Retina (tissue), 1 donor: ENCODE measurements at places on chromosomes 11 and 22.
A peak's percentile ranks its signal among the peaks of the same experiment; 100 is the strongest.

DNA sequence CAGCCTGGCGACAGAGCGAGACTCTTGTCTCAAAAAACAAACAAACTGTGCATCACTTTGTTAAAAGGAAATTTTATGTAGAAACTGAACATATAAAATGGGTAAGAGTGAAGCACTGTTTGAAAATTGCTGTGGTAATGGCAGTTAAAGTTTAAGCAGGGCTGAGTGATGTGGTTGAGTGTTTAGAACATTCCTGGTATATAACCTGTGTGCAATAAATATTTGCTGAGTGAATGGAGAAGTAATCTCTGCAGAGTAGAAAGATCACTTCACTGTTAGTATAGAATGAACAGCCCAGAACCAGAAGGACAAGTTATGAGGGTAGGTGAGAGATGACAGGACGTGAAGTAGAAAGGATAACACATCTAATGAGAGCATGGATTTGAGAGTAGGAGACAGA is 27.3 kb downstream of the CECR2 start:
- no peak for DNase-seq

DNA sequence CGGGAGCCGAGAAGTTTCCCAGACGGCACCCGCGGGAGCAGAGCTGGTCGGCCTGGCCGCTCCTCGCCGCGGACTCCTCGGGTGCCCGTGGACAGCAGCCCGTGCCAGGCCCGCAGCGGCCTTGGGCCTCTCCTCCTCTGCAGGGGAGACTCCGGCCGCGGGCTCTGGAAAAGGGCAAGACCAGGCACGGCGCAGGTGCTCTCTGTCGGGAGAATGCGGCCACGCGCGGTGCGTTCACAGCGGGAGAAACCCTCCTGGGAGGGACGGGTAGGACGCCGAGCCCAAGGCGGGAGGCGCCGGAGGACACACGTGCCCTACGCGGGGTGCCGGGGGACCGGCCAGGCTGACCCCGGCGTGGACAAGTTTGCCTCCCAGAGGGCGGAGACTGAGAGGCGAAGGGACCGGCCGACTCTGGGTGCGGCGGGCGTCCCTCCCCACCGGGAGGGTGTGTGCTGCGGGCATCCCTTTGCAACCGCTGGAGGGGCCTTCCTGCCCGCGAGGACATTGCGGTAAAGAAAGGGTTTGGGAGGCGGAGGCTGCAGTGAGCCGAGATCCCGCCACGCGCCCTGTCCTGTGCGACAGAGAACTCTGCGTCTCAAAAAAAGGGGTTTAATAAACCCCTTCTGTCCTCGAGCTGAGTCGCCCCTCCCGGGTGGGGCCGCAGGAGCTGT is 2.3 kb downstream of the IFITM1 start:
- no peak for DNase-seq

DNA sequence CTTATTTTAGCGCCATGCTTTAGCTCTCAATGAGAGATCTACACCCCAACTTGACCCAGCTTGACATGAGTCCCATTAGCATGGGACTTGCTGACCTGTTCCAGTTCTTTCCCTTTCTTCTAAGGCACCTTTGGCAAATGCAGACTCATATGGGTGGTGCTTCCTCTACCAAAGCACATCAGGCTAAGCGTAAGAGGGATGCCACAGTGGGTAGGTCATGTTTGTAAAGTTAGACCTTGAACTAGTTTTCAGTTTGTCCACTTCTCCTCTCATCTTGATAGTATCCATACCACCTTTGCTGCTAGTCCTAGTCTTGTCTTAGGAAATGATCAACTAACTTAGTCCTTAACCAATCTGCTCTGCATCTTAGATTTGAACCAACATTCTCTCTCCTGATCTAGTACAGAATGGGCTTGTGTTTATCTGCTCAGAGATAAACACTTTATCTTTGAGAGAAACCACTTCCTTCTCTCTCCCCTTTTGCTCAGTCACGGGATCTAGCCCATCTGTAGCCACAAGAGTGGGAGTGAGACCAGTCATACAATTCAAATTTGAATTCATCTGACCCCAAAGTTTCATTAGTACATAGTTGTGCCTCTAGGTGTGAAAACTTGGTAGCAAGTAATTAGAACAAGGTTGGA is 72.1 kb upstream of the CD44 start:
- DNase-seq = no peak

DNA sequence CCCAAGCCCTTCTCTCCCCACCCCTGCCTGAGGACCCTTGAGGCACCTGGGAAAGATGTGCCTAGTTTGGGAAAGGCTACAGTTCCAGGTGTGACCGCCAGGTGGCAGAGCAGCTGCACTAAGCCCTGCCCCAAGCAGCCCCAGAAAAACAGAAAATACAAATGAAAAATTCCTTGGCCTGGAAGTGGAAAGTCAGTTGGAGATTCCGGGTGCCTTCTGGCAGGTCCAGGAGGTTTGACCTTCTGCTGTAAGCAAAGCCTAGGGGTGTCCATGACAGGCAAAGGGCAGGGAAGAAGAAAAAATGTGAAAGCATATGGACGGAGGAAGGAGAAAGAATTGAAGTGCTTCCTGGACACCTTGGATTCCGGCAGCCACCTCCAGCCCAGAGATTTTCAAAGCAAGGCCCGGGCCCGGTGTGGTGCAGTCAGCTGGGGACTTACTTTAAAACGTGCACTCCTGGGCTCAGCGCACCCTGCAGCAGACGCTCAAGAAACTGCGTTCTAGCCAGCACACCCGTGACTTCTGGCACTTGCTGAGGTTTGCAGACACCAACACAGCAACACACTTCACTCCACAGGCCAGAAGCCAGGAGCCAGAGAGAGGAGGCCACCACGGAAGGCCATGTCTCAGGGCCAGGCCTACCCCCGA is 37.3 kb upstream of the SLC22A12 start:
- peak; percentile 87 for DNase-seq

DNA sequence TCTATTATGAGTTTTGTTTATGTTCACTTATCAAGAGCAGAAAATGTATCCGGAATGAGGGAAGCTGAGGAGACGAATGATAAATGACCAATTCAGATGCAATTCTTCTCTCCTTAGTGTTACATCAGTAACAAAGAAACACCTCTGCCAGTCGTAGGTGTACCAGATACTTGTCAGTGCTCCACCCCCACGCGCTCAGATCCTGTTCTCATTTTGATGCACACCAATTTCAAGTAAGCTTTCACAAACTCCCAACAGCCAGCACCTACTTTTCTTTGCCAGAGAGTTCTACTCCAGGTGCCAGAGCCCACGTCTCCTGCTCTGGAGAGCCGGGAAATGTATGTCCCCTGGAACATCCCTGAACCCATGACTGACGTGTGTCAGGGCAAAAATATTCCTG is 43.7 kb downstream of the OR8B12 start:
- DNase-seq = no peak

GRCh38 chr11:15568440-15568839 is 453.7 kb downstream of the INSC start:
- DNase-seq = no peak

DNA sequence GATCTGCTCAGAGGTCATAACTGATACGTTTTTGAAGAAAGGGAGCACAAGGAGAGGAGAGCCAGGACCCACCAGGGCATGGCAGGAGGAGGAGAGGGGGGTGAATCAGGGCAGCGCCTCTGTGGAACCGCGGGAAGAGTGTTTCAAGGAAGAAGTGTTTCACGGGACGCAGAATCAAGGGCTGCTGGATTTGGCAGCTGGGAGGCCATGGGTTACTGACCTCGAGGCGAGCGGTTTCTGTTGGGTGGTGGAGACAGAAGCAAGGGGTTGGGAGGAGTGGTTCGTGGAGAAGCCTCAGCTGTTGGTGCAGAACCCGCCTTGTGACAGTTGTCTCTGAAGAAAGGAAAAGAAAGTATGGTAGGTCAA is 13.1 kb downstream of the VPS26B start:
- no peak for DNase-seq

GRCh38 chr11:25733777-25734176 is 598.2 kb upstream of the ANO3 start:
- no peak for DNase-seq

DNA sequence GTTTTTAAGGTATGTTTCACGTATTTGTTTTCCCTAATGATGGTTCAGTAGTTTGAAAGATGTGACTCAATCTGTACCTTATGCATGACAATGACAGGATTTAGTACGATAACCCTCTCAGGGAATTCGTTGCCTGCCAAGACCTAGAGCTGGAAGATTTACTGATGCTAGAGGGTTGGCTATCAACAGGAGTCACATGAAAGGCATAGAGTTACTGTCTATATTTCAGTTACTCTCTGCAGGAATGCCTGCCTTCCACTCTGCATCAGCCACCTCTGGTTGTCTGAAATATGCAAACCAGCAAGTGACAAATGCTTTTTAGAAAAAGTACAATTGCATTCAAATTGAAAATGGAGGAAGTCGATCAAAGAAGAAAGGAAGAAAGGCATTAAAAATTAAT is 276.3 kb upstream of the RAG2 start:
- no peak for DNase-seq

- no peak for DNase-seq
Observed at GRCh38 chr11:102177974-102178631, 67.9 kb downstream of the YAP1 start.

GRCh38 chr22:44351037-44351436 is 38.3 kb upstream of the SHISAL1 start:
- DNase-seq = no peak

- DNase-seq = no peak
Observed at GRCh38 chr22:23115825-23116494, 25.8 kb downstream of the RSPH14 start.

GRCh38 chr22:26357813-26358212 is 71.2 kb upstream of the ASPHD2 start:
- no peak for DNase-seq

DNA sequence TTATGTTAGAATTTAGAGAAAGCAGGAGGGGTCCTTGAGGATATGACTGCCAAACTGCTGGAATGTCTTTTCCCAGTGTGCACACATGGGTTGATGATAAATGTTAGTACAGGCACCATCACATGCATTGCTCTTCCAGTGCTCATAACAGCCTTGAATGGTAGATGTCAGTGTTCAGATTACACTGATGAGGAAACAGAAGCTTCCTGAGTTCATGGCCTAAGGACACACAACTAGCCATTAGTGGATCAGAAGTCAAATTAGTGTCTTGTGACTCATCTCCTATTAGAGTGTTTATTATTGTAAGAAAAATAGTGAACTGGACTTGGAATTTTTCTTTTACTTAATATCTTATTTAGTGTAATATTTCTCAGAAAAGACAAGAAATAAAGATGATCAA is 241.5 kb downstream of the DDX10 start:
- DNase-seq = no peak

DNA sequence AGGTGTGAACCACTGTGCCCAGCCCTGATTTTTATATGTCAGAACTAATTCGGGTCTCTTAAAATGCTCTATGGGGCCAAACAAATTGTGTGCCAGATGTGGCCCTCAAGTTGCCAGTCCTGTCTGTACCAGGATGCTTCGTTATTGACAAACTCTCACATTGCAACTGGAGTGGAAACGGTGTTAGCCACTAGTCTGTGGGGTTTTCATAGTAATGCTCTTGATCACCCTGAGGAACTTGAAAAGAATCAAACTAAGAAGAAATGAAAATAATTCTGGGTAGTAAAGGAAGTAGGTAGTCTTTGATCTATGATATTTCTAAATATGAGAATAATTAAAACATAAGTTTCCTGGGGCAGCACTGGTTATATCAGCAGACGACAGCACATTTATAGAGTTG is 67.3 kb upstream of the ADSL start:
- DNase-seq = no peak
